ENCODE measurements at places on chromosomes 16 and 17.

DNA sequence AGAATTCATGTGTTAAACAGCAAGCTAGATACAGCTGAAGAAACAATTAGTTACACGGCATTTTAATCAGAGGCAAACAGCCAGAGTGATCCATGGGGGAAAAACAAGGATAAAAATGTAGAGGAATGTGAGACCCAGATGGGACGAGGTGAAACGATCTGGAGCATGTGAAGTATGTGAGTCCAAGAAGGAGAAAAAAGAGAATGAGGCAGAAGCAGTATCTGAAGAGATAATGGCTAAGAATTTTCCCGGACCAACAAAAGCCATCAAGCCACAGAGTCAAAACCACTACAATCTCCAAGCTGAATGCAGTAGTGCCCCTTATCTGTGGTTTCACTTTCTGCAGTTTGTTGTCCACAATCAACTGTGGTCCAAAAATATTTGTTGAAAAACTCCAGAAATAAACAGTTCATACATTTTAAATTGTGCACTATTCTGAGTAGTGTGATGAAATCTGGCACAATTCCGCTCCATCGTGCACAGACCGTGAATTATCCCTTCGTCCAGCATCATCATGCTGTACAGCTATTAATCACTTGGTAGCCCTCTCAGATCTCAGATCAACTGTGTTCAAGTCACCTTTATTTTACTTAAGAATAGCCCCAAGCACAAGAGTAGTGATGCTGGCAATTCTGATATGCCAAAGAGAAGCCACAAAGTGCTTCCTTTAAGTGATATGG, 18.8 kb downstream of the MYH10 start:
- DNase-seq, result no peak

DNA sequence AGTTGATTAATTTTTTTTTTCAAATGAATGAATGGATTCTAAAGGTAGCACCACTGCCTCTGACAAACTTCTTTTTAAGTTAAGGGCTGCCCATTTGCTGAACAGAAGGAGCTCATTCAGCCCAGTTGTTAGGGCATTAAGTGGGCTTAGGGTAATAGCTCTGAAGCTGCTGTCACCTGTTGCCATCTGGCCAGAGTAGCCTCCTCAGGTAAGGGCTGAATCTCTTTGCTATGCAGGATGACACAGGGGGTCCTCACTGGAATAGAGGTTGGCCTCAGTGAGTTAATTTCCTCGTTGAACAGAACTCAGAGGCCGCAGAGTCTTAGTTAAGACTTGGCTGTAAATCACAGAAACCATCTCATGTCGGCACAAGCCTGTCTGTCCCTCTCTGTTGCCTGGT, 232.8 kb downstream of the CCDC182 start:
- DNase-seq, result no peak

- no peak for DNase-seq
These were observed 7.3 kb upstream of the CMTM3 start for GRCh38 chr16:66596986-66597848.

DNA sequence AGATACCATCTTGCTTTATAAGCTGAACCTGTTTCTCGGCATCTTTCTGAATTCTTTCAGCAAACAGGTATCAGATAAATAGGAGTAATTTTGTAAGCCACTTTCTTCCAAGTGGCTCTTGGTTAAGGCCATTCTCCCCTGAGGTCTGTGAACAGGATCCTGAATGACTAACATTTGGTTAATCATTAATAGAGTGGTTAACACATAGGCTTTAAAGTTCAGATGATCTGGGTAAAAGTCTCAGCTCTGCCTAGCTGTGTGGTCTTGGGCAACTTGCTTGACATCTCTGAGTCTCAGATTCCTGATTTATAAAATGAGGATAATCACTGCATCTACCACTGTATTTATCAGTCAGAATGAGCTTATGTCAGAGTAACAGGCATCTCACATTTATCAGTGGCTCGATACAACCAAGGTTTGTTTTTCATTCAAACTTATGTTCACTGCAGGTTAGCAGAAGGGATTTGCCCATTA, 44.4 kb upstream of the ANKFN1 start:
- DNase-seq, result no peak

DNA sequence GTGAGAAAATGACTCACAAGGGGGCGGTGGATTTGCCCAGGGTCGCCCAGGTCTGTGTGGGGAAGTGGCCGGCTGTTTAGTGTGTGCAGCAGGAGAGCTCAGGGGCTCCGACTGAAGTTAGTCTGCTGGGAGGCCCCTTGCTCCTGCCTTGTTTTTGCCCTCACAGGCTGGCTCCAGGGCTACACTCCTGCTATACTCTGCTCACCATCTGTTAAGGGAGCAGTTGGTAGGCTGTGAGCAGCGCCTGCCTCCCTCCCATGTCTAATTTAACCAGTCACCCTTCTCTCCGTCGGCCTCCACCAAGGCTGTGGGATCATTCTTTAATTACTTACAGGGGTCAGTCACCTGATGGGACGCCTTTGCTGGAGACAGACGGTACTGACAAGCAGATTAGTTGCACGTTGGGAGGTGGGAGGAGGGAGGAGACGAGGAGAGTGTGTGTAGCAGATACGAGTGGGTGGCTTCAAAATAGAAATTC, 35.5 kb downstream of the KSR1 start:
- no peak for DNase-seq

GRCh38 chr17:20218272-20218671, 209.1 kb downstream of the SPECC1 start:
- no peak for DNase-seq

- no peak for DNase-seq
These were observed 53.5 kb downstream of the TIMM22 start for GRCh38 chr17:1050246-1050995.

GRCh38 chr17:56826611-56827414, 6.9 kb downstream of the C17orf67 start:
- no peak for DNase-seq

DNA sequence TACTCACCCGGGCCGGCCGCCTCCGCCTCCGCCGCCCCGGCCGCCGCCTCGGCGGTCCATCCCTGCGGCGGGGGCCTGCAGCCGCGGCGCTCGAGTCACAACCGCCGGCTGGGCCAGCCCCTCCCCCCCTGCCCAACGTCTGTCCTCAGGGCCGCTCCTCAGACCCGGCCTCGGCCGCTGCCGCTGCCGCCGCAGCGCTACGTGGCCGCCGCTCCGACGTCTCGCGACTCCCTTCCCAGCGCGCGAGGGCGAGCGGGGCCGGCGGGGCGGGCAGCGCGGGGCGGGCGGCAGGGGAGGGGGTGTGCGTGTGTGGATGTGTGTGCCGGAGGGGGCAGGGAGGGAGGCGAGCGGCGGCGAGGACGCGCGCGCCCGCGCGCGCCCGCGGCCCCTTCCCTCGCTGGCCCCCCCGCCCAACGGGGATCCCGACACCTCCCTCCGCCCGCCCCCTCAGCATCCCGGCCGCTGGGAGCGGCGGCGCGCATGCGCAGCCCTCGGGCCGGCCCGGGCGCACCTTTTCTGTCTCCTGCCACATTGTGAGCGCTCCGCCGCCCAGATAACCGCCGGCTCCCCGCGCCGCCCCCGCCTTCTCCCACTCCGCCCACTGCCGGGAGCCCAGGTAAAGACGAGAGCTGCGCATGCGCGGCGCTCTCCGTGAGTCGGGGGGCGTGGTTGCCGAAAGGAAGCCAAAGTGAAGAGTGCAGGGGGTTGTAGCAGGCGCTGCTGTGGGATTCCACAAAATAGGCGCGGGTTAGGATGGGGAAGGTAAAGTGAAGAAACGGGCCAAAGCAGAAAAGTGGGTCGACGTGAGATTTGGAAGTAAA, at the start of gene ZNF652:
Gene ZNF652 (minus strand): TSS at position 349 of the 821 bp plus-strand sequence. CDS start 44,525 bp downstream, outside the sequence.
- peak; percentile 85 for DNase-seq

DNA sequence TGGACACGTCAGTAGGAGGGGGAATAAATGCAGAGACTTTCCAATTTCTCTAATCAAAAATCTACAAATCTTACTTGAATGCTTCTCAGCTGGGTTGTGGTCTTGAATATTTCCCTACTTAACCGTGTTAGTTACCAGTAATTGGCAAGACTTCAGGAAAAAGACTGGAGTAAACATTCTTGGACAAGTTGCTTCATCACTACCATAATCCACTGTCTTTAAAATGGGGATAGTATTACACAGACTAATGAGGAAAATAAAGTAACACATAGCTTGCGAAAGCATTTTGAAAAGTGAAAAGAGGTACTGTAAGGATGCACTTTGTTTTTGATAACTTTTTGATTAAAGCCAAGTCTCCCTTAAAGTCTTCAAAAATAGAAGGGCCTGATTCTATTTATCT, 18.4 kb downstream of the MYH1 start:
- no peak for DNase-seq

DNA sequence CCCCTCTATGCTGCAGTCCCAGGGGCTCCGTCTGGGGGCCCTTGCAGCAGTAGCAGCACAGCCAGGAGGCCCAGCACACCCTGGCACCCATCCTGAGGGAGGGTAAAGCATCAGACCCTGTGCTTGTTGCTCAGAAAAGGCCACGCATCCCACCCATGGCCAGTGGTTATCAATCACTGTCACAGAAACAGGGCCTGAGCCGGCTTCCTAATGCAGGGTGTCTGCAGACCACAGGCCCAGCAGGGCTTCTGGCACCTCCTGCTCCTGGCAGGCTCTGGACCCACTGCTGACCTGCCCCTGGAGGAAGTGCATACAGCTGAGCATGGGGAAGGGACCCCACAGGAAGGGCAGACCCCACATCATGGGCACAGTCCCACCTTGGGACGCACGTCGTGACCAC, 26.9 kb upstream of the CDH15 start:
- no peak for DNase-seq

GRCh38 chr17:61400717-61401388, 1.2 kb downstream of the TBX2 start:
- no peak for DNase-seq

GRCh38 chr16:75294773-75295459, 43.5 kb upstream of the BCAR1 start:
- DNase-seq, result no peak

DNA sequence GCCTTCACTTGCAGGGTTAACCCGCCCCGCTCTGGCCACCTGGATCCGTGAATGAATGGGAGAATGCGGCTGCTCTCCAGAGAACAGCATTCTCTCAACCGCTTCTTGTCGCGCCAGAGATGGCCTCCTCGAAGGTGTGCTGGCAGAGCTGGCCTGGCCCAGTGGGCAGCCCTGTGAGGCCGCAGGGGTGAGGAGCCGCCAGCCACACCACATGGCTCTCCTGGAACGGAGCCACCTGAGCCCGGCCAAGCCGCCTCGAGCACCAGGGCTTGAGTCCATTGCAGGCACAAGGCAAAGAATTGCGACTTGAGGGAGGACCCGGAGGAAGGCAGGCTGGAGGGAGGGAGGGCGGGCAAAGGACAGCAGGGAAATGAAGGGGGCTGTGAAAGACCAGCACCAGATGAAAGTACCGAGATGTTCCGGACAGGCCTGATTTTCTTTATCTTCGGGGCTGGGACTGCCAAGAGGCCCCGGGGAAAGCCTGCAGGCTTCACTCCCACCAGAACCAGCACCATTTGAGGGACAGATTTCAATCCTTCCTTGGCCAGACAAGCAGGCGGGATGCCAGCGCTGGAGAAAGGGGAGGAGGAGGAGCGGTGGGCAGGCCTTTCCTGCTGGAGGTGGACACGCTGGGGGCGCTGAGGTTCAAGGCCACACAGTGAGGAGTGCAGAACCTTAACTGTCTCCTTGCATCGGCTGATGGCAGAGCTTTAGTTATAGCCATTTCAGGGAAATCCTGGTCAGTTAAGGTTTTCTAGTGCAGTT, 69.4 kb downstream of the MRC2 start:
- peak; percentile 90 for DNase-seq

- DNase-seq, result no peak
These were observed 72.4 kb downstream of the TTC19 start for GRCh38 chr17:16072031-16072430.

DNA sequence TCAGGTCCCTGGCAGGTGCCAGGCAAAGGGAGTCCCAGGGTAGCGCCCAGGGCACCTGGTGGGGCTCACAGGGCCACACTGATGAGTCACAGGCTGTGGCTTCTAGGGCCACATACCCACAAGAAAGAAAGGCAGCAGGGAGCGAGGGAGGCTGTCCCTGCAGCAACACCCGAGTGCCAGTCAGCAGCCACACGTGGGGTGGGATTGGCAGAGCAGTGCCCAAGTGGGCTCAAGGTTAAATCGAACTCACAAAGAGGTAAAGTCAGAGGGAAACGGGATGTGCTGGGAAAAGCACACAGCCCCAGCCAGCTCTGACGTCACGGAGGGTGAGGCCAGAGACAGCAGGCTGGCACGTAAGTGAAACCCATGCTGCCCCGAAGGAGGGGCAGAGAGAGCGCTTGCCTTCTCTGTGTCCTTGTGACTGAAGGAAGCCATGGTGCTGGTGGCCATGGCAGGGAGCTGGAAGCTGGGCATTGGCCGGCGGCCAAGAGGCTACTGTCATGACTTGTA, 33.8 kb downstream of the FA2H start:
- peak; percentile 10 for DNase-seq

DNA sequence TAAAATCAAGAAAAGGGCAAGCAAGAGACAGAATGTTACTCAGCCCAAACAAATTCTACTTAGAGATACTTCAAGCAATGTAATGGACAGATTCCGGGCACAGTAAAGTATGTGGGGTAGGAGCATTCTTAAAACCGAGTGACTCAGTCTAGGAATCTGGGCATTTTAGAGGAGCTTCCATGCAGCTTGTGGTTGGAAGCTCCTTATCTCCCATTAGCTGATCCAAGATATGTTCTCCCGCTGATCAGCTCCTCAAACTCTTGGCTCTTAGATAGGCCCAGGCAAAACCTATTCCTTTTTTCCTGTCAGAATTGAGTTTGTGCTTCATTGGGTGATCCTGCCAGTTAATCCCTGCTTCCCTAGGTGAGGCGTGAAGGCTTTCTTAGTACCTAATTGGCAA, 303.3 kb downstream of the CEP112 start:
- DNase-seq, result no peak

DNA sequence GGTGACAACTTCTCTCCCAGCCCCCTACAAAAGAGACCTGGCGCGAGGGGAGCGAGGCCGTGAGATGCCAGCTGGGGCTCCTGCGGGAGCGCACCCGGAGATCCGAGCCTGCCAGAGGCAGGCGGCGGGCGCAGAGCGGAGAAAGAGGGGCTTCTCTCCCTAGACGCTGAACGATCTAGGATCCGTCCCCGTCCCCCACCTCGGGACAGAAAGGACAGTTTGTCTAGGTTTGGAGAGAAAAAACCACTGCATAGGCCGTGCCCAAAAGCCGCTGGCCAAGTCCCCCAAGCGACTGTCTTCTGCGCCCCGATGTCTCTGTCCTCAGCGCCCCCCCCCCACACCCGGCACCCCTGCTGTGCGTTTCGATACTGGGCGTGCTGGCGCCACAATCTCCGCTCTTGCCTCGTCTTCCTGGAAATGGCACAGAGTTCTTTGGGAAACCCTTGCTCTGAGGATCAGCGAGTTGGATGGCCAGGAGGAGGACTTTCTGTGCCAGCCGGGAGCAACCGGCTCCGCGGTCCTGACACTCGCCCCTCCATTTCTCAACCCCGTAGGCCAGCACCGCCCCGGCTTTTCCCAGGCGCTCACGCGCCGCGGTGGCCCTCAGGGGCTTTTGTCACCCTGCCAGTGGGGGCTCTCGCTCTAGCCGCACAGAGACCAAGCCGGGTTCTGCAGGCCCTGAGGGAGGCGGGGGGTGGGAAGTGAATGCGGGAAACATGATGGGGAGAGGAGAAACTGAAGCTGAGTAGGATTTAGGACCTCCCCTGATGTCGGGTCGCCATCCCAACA, 1.0 kb downstream of the SSTR2 start:
- no peak for DNase-seq

GRCh38 chr17:68152161-68152571, 95.7 kb upstream of the AMZ2 start:
- DNase-seq, result no peak

GRCh38 chr17:55654821-55655220, 67.8 kb downstream of the TMEM100 start:
- DNase-seq, result no peak

- peak; percentile 85 for DNase-seq
These were observed 47.7 kb downstream of the SRCIN1 start for GRCh38 chr17:38557836-38558727.
